Activated CD8-positive, alpha-beta memory T cell treated with anti-CD3 and anti-CD28 coated beads, Interleukin-2, amount 50 U/mL, for 48 hours (primary cell): ENCODE measurements at places on chromosomes 4 and X.

DNA sequence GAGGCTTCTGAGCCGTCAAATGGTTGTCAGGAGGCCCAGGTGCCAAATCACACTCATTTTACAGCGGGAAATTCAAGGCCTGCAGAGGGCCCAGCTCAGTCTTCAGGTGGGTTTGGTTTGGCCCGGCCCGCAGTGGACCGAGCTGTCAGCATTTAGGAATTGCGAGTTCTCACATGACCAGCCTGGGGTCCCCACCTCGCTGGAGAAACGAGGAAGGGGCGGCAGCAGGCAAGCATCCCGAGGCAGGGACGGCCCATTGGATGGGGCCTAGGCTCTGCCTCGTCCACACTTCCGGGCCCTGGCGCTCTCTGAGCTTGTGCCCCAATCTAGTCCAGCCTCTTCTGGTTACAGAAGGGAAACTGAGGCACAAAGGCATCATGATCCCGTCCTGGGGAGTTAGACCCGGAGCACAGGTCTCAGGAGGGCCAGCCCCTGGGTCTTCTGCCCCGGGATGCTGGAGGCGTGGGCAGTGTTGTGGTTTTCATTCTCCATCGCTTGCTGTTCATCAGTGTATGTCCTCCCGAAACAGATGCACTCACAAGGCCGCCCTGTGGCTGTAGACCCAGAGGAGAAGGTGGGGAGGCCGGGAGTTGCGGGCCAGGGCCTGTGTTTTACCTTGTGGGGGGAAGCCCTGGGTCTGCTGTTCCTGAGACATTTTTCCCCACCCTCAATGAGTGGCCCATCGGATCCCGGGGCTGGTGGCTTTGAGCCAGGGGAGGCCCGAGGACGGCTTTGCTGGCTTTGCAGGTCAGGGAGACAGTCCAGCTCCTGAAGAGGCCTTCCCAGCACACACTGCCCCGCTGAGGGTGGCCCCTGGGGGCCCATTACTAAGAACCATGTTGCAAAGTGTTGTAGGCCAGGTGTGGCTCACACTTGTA lies 8.9 kb downstream of the PSAPL1 start:
- no peak for DNase-seq

- no peak for DNase-seq
Measured at GRCh38 chr4:1493540-1494287, 87.5 kb upstream of the NKX1-1 start.

DNA sequence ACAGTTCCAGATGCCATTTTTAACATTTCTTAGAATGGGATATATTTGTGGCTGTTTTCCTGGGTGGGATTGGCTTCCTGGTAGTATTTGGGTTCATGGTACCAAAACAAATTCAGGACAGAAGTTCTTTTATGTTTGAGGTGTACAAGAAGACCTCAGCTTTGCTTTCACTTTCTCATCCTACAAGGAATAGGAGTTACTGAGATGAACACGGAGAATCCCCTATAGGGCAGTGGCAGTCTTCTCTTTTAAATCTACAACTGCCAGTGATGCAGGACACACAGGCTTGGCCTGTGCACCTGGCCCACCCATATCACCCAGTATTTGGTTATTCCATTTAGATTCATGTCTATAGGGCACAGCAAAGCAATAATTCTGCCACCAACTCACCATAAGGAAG lies 35.2 kb downstream of the SLC10A7 start:
- no peak for DNase-seq

DNA sequence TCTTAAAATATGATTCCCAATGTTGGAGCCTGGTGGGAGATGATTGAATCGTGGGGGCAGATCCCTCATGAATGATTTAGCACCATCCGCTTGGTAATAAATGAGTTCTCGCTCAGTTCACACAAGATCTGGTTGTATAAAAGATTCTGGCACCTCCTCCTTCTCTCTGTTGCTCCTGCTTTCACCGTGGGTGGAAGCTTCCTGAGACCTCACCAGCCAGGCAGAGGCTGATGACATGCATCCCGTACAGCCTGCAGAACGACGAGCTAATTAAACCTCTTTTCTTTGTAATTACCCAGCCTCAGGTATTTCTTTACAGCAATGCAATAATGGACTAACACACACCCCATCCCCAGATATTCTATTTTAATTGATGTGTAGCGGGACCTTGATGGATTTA lies 162.2 kb downstream of the NPFFR2 start:
- DNase-seq: no peak

- DNase-seq: no peak
Measured at GRCh38 chr4:4853371-4853823, 6.1 kb upstream of the MSX1 start.

DNA sequence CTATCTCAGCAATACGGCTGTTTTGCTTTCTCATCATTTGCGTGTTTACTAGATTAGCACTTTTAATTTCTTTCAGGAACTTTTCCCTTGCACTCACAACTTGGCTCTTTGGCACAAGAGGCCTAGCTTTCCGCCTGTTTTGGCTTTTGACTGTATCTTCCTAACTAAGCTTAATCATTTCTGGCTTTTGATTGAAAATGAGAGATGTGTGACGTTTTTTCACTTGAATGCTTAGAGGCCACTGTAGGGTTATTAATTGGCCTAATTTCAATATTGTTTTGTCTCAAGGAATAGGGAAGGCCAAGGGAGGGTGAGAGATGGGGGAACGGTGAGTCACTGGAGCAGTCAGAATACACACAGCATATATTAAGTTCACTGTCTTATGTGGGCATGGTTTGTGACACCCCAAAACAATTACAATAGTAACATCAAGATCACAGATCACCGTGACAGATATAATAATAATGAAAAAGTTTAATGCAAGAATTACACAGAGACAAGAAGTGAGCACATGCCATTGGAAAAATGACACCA lies 27.3 kb downstream of the MND1 start:
- DNase-seq: no peak

DNA sequence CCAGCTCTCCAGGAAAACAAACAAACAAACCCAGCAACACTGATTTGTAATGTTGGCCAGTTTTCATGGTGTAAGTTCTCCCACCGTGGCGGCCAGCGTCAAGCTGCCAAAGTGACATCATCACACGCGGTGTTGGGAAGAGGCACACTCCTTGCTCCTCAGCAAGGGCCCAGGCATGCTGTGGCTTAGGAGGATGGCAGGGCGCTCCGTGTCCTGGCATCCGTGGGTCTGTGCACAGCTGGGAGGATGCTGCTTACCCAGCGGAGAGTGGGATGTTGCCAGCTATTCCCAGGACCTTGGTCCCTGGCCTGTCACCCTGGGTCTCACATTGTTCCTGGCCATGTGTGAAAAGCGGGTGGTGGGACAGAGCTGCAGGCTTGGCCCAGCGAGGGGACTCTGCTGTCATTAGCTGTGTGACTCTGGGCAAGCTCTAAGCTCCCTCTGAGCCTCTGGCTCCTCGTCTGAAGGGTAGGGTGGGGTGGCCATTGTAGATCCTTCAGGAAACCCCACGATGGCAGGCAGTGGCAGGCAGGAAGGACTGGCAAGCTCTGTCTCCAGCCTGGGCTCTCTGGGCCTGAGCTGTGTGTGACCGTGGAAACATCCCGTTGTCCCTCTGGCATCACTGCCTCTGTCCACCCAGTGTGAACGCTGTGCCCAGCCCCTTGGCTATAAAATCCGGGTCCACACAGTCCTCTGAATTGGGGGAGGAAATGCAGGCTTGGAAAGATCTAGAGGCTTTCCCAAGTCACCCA lies 10.8 kb downstream of the PSAPL1 start:
- peak; percentile 15 for DNase-seq

DNA sequence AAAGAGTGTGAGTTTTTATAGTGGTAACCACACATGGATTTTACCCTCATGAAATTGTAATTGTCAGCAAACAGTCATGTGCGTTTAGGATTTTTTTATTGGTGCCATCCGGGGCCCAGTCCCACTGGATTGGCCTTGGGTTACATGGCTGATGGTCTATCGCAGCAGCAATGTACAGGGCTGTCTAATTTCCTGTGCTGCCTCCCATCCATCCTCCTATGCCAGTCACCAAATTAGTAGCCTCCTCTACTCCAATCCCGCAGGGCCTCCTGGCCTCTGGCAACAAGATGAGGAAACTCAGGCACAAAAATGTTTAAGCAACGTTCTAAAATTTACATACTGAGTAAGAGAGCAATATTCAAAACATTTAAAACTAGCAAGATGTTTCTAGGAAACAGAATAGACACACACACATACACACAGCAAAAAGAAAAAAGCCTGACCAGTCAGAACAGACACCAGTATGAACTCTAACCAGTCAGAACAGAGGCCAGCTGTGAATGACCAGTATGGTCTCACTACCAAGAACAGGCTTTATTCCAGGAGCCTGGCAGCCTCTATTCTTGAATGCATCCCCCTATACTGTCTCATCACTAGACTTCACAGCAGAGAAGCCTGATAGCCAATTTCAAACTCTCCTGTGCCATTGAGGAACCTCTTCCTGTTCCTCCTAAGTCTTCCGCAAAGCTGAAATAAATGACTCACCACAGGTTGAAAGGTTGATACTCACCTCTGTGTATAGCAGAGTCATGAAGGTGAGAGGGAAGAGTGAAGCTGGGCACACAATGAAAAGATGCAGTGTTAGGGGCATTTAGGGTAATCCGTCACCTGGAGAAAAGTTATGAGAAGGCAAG lies 42.6 kb downstream of the CHRNA9 start:
- DNase-seq: no peak

GRCh38 chr4:122221322-122221721 lies 69.2 kb downstream of the BLTP1 start:
- DNase-seq: no peak

DNA sequence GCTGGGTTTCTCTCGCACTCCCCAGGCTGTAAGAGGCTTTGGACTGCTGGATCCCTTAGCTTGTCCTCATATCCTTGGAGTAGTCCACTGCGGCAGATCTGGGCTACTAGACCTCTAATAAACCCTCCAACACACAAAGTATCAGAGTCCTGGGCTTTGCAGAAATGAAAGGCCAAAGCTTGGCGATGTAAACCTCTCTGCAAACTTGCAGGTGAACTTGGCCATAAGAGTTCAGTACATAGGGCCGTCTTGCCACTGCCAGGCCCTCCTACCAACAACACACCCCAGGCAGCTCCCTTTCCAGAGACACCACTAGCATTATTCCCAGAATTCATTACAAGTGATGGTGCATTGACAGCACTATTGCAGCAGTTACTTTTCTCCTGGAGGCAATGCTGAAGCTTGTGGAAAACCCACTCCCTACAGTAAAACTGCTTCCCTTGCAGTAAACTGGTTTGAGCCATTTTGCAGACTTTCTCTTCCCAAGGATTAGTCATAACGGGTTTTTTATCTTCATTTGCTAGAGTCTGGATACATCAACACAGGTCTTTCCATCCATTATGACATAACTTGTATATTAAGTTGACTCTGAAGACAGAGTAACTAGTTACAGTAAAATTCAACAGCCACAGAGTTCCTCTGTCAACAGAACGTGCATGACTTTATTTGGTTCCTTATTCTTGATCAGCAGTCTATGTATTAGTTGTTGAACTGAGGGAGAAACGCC lies 2.4 kb downstream of the ANKRD50 start:
- DNase-seq: no peak

DNA sequence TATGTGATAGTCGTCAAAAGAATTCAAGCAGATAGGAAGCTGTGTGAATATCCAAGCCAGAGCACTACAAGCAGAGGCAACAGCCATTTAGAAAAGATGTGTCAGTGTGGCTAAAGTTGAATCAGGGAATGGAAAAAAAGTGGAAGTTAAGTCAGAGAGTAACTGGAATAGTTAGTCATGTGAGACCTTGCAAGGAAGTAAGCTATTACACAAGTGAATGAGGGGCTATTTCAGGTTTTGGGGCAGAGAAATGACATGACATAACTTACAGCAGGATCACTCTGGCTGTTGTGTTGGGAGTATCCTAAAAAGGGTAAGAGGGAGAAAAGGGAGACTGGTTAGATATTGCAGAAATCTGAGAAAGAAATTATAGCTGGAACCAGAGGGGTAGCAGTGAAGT lies 236.6 kb upstream of the PCDH18 start:
- no peak for DNase-seq

DNA sequence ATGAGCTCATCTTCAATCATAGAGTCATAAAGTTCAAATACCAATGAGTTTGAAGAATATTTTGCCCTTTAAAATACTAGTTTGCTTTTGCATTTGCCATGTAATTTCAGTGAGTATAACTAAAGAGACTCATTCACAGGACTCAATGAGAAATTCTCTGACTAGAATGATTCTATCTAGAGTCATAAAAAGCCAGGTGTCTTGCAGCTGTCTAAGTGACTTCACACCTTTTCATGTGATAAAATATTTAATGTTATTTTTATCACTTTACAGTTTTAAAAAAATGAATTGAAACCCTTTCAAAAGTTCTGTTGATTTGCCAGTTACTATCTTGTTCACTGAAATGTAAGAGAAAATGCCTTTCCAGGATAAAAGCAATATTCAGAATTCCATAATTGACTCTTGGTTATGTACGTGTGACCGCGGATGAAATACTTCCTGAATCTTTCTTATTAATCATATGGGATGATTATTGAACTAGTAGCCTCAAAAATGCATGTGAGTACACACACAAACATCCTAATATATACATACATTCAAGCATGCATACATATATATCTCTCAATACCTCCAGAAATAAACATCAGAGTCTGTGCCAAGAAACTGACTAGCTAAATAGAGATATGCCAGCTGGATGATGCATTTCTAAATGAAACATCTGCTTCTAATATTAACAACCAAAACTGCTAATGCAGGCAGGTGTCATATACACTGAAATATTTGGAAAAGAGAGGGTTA lies 87.0 kb downstream of the GABRB1 start:
- no peak for DNase-seq

- DNase-seq: no peak
Measured at GRCh38 chrX:108464604-108465003, 25.0 kb downstream of the COL4A5 start.

DNA sequence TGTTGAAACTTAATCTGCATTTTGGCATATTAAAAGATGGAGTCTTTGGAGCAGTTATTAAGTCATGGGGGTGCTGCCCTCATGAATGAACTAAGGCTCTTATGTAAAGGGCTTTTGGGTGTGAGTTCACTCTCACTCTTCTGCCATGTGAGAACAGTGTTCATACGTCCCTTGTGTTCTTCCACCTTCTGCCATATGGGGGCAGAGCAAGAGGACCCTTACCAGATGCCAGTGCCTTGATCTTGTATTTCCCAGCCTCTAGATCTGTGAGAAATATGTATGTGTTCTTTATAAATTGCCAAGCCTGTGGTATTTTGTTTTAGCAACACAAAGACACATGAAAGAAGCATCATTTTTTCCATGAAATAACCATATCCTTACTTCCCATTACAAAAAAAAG lies 213.9 kb downstream of the SPOCK3 start:
- no peak for DNase-seq

DNA sequence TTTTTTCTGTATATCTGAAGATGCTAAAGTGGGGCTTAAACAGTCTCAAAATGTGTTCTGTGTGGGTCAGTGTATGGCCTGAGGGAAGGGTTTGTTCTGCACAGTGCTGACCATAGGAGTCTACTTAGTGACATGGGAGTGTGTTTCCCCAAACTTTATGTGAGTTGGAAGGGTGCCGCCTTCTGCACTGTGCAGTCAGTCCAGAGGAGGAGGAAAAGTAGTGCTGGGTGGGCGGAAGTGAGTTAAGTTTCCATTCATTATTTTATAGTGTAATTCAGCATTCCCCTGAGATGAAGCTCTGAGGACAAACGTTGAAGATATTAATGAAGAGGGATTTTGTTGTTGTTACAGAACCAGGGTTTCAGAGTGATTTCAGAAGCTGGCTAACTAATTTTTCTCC lies 2.9 kb downstream of the CHST7 start:
- no peak for DNase-seq
